Dorsolateral prefrontal cortex (tissue), 122 donors: ENCODE measurements at places on chromosomes 1 and 21.
A peak's percentile ranks its signal among the peaks of the same experiment; 100 is the strongest.

DNA sequence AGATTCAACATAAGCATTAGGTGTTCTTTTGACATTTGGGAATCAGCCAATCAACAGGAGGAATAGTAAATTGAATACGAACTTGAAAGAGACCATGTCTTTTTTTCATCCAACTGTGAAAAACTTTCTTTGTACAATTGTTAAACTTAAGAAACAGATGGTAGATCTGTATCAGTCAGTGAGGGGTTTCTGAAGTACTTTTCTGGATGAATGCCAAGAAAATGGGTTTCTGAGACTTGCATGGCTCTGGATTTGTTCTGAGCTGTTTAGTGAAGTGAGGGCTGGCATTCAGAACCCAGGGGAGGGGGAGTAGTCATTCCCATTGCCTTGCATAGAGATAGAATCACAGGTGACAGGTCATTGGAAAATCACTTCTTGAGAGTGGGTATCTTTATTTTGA is 37.4 kb downstream of the PTPRC start:
- DNase-seq: no peak

- DNase-seq: no peak
Observed at GRCh38 chr1:192010406-192010805, 147.9 kb upstream of the RGS18 start.

- no peak for DNase-seq
Observed at GRCh38 chr1:242623119-242623518, 98.6 kb upstream of the PLD5 start.

DNA sequence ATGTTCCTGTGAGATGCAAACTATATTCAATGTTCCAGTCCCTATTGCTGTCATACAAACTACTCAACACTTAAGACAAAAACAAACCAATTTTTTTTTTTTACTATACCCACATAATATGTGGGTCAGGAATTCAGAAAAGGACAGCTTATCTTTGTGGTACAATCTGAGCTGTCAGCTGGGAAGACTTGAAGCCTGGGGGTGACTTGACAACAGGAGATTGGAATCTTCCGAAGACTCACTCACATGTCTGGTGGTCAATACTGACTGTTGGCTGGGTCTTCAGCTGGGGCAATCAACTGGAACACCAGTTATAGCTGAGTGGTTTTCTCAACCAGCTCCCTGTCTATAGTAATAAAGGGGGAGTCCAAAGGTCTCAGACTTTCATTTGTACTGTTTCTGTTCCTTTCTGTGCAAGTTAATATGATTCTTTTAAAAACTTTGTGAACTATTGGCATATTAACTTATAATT is 81.7 kb upstream of the ATP1B1 start:
- no peak for DNase-seq

DNA sequence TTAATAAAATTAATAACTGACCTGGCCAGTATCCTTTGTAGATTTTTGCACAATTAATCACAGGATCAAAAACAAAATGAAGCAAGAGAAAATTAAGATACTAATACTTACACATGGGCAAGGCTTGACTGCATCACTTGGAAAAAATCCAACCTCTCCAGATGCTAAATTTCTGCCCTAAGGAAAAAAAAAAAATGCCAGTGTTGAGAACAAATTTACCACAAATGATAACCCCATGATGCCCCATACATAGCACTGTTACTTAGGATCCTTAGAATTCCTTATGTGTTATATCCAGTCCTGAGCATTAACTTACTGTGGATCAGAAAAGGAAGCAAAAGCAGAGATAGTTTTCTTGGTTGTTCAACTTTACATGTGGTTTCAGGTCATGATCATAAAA is 347.5 kb downstream of the VAV3 start:
- DNase-seq: no peak

GRCh38 chr1:228420968-228421826 is 4.5 kb upstream of the TRIM17 start:
- DNase-seq: no peak

GRCh38 chr1:51328279-51328678 is 2.1 kb downstream of the TTC39A start:
- no peak for DNase-seq

GRCh38 chr1:178300352-178300699 is 196.4 kb downstream of the CLEC20A start:
- no peak for DNase-seq

- DNase-seq: no peak
Observed at GRCh38 chr21:43291347-43291950, 122.6 kb downstream of the CRYAA start.

DNA sequence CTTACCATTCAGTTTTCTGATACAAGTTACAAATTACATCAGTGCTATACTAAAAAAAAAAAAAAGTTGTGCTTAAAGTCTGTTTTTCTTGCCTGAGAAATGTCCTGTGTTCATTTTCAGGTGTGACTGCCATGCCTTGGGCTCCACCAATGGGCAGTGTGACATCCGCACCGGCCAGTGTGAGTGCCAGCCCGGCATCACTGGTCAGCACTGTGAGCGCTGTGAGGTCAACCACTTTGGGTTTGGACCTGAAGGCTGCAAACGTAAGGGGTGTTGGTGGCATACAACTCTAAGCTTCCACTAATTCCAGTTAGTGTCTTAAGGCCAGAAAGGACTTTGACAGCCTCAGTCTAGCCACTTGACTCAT is 60.1 kb upstream of the LAMC2 start:
- no peak for DNase-seq

GRCh38 chr1:31580513-31580870 is 4.2 kb downstream of the TINAGL1 start:
- no peak for DNase-seq

GRCh38 chr1:118013336-118013735 is 83.8 kb downstream of the WDR3 start:
- no peak for DNase-seq

DNA sequence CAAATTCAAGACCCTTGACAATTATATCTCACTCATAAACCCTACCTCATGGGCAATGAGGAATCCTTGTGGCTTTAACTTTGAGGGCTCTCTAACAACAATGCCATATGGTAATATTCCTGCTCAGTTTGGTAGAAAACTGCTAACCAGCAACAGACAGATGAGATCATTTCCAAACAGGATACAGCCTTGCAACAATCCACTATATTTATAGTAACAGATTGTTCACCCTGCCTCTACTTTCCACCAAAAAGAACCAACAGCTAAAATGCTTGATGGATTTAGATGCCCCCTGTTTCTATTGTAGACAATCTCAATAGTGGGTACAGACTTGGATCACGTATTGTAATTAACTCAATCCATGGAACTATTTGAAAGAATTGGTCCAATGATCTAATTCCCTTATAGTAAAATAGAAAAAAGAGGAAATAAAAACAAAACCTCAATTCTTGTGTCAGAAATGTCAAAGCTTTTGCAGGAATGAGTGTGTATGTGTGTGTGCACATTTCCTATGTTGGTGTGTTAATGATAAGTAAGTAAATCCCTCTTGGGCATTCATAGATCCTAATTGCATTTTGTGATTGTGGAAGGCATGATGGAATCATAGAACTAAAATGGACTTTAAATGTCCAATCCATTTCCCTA is 100.0 kb upstream of the EDEM3 start:
- no peak for DNase-seq

GRCh38 chr1:110050602-110051261 is 16.3 kb downstream of the STRIP1 start:
- DNase-seq: no peak

GRCh38 chr1:220170836-220171526 is 77.0 kb downstream of the IARS2 start:
- DNase-seq: no peak

DNA sequence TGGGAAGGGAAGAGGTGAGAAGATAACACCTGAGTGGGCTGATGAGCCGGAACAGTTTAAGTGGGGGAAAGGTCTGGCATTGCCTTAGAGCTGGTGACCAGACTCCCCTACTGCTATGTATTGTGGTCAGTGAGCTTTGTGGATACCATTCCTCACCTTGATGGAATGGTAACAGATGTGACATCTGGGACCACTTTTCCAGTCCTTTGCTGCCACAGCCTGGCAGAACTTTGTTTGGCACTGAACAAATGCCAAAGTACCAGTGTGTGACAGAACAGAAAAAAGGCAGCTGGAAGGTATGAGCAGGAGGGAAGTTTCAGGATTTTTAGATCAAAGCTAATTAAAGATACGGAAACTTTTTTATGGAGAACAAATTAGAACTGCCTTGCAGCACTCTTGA is 6.2 kb downstream of the MED8 start:
- DNase-seq: peak; percentile 44

DNA sequence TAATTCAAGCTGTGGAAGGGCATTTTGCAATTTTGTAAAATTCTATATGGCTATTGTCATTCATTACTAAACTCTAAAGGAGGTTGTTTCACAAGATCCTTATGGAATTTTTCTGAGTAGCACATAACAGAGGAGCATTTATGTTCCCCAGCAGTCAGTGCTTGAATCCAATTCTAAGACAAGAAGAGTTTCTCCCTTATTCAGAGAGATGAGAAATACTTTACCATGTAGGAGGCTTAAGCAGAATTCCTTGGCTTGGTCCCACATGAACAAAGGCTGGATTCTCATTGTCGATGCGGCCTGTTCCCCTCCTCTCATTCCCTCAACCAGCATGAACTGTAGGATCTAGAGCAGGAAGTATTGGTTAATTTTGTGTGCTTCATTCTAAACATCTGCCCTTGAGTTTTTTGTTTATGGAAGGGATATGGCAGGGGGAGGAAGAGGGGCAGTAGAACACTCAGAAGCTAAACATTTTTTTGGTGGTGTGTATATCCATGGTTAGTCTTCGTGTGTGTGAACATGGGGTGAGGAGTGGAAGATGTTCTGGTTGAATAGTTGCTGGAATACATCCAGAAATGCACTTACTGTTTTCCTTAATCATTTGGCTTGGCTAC is 74.3 kb downstream of the LAMC1 start:
- no peak for DNase-seq
